ENCODE measurements at places on chromosomes 12 and 14.
A peak's percentile ranks its signal among the peaks of the same experiment; 100 is the strongest.

GRCh38 chr14:32900547-32900946 is 38.1 kb upstream of the NPAS3 start:
- no peak for DNase-seq

DNA sequence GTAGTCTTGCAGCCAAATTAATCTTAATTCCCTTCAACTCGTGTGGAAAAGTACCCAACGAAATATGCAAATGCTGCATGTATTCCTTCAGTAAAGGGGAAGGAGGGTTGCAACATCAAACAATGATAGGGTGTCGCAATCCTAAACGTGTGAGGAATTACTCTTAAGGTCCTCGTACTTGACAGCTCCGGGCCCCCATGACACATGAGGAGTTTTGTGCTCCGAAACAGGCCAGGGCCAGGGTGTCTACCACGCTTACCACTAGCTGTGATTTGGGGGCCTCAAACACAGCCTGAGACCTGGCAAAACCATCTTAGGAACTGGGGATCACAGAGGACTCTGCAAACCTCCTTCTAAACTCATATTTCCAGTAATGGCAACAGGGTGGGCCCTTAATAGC is 20.4 kb downstream of the FOS start:
- DNase-seq = peak; percentile 66

DNA sequence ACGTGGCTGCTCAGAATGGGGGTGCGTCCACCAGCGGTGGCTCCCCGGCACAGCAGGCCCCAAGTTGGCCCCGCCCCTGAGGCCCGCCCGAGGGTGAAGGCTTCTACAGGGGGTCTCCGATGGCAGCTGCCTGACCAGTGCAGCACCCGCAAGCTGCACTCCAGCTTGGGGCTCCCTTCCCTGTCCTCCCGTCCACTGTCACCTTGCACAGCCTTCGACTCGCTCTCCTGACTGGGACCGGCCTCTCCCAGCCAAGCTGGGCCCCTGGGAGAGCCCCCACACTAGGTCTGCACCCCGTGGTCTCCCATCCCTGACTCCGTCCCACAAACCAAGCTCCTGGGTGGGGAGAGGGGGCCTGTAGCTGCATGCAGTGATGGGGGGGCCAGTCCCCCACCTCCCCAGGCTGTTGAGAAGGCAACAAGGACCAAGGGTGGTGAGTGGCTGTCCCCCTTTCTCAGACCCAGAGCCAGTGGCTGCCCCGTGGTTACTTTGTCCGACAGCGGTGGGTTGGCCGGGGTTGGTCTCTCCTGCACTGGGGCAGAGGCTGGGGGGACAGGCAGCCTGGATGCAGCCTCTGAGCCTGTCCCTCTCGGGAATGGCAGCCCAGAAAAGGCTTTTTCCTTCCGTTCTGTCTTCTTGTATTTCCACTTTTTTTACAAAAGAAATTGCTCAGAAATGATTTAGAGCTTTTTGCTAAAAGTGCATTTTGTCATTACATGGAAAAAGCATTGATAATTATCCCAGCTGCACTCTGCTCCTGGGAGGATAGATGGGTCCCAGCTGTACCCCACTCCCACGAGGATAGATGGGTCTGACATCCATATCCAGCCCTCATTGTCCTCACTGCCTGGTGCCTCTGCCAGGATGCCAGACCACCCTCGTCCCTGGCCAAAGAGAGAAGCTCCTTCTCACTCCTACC is 217.0 kb downstream of the KIF26A start:
- DNase-seq = no peak

GRCh38 chr12:112842441-112842840 is 50.9 kb downstream of the RPH3A start:
- no peak for DNase-seq

Data from omental fat pad (tissue), 4 donors.